ENCODE measurements at places on chromosomes 1 and 21.

DNA sequence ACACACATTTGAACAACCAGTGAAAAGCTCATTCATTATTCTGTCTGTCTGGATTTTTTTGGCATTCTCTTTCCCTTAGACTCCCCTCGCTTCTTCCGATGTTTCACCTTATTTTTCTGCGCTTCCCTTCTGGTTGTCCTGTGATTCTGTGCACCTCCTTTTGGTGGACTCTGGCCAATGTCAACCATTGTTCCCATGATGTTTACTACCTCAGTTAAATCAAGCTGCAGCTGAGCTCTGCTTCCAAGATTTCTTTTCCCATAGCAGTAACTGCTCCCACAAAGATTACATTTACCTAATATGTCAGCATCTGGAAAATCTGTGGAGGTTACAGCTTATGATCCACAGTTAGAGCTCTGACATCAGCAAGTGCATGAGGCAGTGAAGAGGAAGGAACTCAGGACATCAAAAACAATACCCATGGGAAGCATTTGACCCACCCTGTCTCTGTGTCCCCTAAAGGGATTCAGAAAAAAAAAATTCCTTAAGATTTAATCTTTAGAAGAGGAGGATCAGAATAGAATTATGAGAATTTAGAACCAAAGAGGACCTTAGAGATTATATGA, 69.9 kb upstream of the ADAMTS5 start:
- no peak for DNase-seq

DNA sequence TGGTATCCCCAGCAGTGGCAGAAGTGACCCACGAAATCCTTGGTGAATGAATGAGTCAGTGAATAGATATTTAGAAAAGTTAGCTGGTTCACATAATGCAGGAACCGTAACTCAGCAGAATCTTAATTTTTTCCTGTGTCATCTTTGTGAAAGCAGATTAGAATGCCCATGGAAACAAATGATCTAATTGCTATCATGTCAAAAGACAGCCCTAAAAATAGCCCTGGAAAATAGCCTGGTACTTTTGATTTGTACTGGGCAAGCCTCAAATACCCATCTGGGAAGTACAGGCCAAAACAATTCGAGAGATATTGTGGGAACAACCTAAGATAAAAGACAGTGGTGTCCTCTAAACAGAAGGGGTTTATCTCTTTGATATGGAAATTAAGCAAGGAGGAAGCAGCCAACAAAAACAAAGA, 21.1 kb downstream of the FYB2 start:
- no peak for DNase-seq

- no peak for DNase-seq
Measured at GRCh38 chr1:210371916-210372315, 43.2 kb downstream of the HHAT start.

- no peak for DNase-seq
Measured at GRCh38 chr1:231395076-231395997, 26.8 kb downstream of the EGLN1 start.

- no peak for DNase-seq
Measured at GRCh38 chr1:8094481-8095241, 68.6 kb upstream of the ERRFI1 start.

Data from activated naive CD4-positive, alpha-beta T cell (primary cell).